ENCODE measurements at places on chromosomes 7 and 10. TPM values are rescaled to one million over a fixed set of nuclear protein-coding genes. Genes with fewer than 3 reads are reported as not detected.

DNA sequence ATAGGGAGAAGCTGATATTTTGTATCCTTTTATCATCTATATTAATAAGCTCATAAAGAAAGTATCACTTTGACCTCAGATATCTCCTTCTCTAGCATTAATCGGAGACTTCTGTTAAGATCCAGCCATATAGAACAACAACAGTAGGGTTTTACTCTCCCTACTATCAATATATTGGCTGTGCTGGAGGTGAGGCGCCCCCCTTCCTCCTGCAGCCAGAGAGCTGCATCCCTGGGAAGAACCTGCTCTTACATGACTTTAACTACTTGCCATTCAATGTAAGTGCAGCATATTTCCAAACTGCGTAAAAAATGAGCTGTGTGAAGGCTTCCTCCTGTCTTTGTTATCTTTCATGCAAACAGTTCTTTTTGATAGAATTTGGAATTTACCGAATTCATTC is 247.8 kb downstream of the SDK1 start:
- no peaks in the 10 kb centered on the region for H3K27me3 ChIP-seq
- no peaks in the 10 kb centered on the region for H3K4me1 ChIP-seq
- H3K27ac ChIP-seq: no peak overlapping the region
- no peak for DNase-seq
- H3K4me3 ChIP-seq: no peak overlapping the region
- H3K36me3 ChIP-seq: no peaks in the 10 kb centered on the region

The FKBP9 gene
- 0.98 TPM for total RNA-seq

DNA sequence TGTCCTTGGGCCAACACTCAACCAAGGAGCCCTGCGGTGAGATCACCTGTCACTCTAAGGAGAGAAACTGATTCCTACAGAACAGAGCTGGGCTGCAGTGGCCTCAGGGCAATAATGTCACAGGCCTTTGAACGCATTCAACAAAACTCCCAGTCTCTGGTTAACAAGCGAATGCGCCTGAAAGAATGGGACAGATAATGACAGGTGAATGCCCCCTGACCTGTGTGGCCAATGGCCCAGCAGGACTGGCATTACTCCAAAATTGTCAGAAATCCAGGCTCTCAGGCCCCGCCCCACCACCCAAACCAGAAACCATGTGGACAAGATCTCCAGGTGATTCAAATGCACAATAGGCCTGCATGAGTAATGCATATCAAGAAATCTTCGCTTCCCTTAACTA is 277.7 kb upstream of the KLF6 start:
- peaks cover 38% of the 10 kb centered on the region for H3K4me1 ChIP-seq
- no peak overlapping the region for H3K27ac ChIP-seq
- no peaks in the 10 kb centered on the region for H3K36me3 ChIP-seq
- no peak overlapping the region for H3K4me3 ChIP-seq
- no peaks in the 10 kb centered on the region for H3K27me3 ChIP-seq
- no peak for DNase-seq

DNA sequence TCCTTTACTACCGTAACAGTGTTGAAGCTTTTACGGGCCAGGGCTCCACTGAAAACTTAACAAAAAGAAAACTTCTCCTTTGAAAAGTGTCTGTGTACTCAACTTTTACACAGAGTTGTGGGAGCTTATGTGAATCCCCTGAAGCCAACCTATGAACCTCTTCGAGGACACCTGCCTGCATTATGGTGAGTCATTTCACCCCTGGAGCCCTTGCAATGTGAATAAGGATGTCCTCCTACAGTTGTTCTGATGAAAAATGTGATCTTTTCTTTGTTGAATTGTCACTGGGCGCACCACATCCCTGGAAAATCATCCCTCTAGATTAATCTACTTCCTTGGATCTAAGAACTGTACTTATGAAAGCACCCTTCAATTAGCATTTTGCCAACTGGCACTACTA is 93.2 kb downstream of the SORCS1 start:
- no peak for DNase-seq
- no peak overlapping the region for H3K4me3 ChIP-seq
- no peaks in the 10 kb centered on the region for H3K4me1 ChIP-seq
- H3K36me3 ChIP-seq: no peaks in the 10 kb centered on the region
- no peak overlapping the region for H3K27ac ChIP-seq

DNA sequence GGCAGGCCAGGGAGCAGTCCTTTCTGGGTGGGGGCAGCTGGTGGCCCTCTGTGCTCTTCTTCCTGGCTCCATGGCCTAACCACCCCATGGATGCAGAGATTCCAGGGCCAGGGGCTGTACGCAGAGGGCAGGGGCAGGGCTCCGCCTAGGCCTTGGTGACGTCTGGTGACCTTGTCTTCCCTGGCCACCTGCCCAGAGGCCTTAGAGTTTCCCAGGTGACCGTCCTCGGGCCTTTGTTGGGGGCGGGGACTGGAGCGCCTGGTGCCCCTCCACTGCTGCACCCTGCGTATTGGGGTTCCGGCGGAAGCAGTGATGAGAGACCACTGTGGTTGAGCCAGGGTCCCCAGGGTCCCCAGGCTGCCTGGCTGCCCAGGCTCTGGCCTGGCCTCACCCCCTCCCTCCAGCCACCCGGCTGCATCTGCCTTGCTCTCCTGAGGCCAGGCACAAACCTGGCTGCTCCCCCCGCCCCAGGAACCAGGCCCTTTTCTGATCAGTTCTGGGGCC is 10.3 kb downstream of the PWWP2B start:
- H3K4me3 ChIP-seq: no peak overlapping the region
- peaks cover 7% of the 10 kb centered on the region for H3K4me1 ChIP-seq
- H3K27ac ChIP-seq: no peak overlapping the region
- no peaks in the 10 kb centered on the region for H3K36me3 ChIP-seq
- DNase-seq: no peak

The NACAD gene
- not detected for total RNA-seq

The INSYN2A gene
- total RNA-seq: not detected

DNA sequence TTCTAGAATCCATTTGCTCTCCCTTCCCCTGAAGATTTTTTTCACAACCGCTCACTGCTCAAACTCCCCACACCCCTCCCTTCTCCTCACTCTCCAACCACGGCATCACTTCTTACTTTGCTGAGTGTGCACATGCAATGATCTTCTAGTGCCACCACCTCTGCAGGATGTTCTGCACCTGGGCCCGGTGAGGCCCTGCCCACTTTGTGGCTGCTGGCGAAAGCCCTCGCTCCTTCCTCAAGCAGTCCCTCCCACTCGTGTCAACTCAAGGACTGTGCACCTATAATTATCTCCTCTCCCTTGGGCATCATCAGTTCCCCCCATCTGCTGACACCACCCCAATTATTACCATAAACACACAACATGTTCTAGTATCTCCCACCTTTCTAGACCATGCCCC is 91.0 kb upstream of the LANCL2 start:
- no peaks in the 10 kb centered on the region for H3K4me1 ChIP-seq
- H3K36me3 ChIP-seq: no peaks in the 10 kb centered on the region
- DNase-seq: no peak
- H3K4me3 ChIP-seq: no peak overlapping the region

The CALML5 gene
- total RNA-seq: not detected

- H3K4me1 ChIP-seq: peaks cover 19% of the 10 kb centered on the region
- no peaks in the 10 kb centered on the region for H3K36me3 ChIP-seq
- H3K4me3 ChIP-seq: no peak overlapping the region
- no peaks in the 10 kb centered on the region for H3K27me3 ChIP-seq
- no peak for DNase-seq
Measured at GRCh38 chr10:34124522-34125035, 690.5 kb downstream of the PARD3 start.

DNA sequence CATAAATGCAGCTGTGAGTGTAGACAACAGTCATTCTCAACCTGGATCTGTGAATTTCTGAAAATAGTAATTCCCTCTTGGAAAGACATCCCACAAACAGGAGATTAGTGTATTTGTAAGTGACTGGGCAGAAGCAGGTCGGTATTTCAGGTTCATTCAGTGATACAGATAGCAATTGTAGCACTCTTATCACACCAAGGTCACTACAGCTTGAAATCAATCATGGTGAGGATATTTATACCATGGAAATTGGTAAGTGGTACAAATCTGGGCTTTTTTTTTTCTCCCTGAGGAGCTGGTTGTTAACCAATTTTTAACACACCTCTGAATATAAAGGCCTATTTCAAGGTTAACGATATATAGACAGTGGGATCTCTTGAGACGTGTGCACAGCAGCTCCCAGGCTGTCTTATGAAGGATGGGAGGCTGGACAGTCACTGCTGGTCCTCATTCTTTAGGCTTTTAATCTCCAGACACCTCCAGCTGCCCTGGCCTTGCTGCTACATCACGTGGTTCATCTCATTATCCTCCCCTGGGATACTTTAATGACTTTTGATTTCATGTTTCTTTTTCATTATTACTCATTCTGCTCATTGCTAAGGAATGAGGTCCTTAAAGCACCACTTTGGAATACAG is 87.1 kb downstream of the ITGA8 start:
- H3K27me3 ChIP-seq: no peaks in the 10 kb centered on the region
- H3K4me1 ChIP-seq: no peaks in the 10 kb centered on the region
- no peak overlapping the region for H3K4me3 ChIP-seq
- no peak overlapping the region for H3K27ac ChIP-seq
- H3K36me3 ChIP-seq: no peaks in the 10 kb centered on the region

DNA sequence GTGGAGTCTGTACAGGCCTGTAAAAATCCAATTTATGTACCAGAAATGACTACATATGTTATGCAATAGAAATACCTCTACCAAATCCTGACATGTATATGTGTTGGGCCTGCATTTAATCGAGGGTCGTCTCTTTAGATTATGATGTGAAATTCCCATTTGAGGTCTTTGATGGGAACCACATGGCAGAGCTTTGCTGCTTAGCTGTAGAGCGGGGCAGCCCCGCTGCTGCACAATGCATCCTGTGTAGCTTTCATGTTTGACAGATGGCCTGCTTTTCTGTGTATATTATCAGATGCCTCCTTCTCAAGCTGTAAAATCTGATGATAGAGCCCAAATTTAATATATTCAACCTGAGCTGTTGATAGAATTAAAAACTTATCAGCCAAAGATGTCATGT is 65.8 kb downstream of the RAB18 start:
- peaks cover 4% of the 10 kb centered on the region for H3K36me3 ChIP-seq
- H3K27ac ChIP-seq: no peak overlapping the region

The AKR1C3 gene
- 6.0 TPM for total RNA-seq

The LRGUK gene
- 0.15 TPM for total RNA-seq

DNA sequence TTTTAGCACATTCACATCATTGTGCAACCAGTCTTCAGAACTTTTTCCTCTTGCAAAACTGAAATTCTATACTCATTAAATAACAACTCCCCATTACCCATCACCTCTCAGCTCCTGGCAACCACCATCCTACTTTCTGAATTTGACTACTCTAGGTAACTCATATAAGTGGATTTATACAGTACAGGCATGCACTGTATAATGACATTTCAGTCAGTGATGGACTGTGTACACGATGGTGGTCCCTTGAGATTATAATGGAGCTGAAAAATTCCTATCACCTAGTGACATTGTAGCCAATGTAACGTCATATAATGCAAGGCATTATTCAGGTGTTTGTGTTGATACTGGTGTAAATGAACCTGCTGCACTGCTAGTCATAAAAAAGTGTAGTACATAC is 60.1 kb downstream of the BTRC start:
- no peak overlapping the region for H3K27ac ChIP-seq
- DNase-seq: no peak
- H3K27me3 ChIP-seq: no peaks in the 10 kb centered on the region
- no peaks in the 10 kb centered on the region for H3K4me1 ChIP-seq
- H3K36me3 ChIP-seq: peaks cover 2% of the 10 kb centered on the region
- H3K4me3 ChIP-seq: no peak overlapping the region

The SEMA3C gene
- total RNA-seq: not detected

- DNase-seq: no peak
- H3K27ac ChIP-seq: no peak overlapping the region
- H3K4me1 ChIP-seq: no peaks in the 10 kb centered on the region
- no peaks in the 10 kb centered on the region for H3K36me3 ChIP-seq
- H3K4me3 ChIP-seq: no peak overlapping the region
Measured at GRCh38 chr7:101717628-101718357, 88.7 kb upstream of the MYL10 start.

- peaks cover 25% of the 10 kb centered on the region for H3K27me3 ChIP-seq
- DNase-seq: no peak
- no peak overlapping the region for H3K4me3 ChIP-seq
- no peaks in the 10 kb centered on the region for H3K36me3 ChIP-seq
Measured at GRCh38 chr10:89281606-89282395, 20.0 kb upstream of the IFIT2 start.

- H3K27ac ChIP-seq: no peak overlapping the region
- no peak overlapping the region for H3K4me3 ChIP-seq
- no peaks in the 10 kb centered on the region for H3K36me3 ChIP-seq
- H3K27me3 ChIP-seq: no peaks in the 10 kb centered on the region
- DNase-seq: no peak
Measured at GRCh38 chr10:78771808-78772455, 296.8 kb upstream of the ZMIZ1 start.

GRCh38 chr7:152551304-152552036 is 115.7 kb upstream of the KMT2C start:
- H3K36me3 ChIP-seq: no peaks in the 10 kb centered on the region
- no peak overlapping the region for H3K4me3 ChIP-seq
- no peak for DNase-seq
- no peaks in the 10 kb centered on the region for H3K4me1 ChIP-seq

DNA sequence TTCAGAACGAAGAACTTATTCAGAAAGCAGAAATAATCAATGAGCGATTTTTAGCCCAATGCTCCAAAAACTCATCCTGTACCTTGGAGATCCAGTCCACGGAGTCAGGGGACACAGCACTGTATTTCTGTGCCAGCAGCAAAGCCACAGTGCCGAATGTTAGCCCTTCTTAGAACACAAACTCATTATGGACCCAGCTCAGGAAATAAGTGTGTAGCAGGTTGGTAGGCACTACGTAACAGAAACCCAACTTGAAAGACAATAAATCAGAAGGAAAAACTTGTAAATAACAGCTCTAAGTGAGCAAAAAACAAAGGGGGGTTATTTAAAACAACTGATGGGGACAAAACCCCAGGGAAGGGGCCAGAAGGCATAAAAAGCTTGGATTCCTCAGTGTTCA is 112.0 kb upstream of the PRSS1 start:
- peak overlapping the region; percentile 89 for H3K27ac ChIP-seq
- peaks cover 18% of the 10 kb centered on the region for H3K4me1 ChIP-seq
- no peaks in the 10 kb centered on the region for H3K36me3 ChIP-seq
- peak overlapping the region; percentile 80 for H3K4me3 ChIP-seq
- no peak for DNase-seq
- peaks cover 4% of the 10 kb centered on the region for H3K27me3 ChIP-seq

DNA sequence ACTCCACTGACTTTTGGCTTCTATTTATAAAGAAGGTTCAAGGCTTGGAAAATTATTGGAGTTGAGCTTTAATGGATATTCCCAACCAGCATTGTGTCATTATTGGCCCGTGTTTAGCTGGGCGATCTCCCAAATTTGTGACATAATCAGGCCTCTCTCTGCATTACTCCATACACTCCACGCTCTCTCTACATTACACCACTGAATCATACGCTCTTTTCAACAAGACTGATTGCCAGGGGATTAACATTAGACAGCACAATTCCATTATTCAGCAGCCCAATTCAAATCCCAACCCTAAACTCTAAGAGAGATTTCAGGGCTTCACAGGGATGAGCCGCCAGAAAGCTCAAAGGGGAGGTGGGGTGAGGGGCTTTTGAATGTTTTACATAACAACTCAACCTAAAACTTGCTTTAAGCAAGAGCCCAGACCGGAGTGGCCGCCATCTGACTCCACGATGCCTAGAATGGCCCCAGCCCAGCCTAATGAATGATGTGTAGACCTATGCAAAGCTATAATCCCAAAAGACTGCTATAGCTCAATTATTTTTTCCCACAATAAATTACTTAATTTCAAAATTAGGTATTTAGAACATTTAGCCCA is 61.8 kb downstream of the FGFR2 start:
- DNase-seq: no peak
- no peaks in the 10 kb centered on the region for H3K36me3 ChIP-seq
- H3K27me3 ChIP-seq: peaks cover under 1% of the 10 kb centered on the region
- no peaks in the 10 kb centered on the region for H3K4me1 ChIP-seq
- H3K4me3 ChIP-seq: no peak overlapping the region
- no peak overlapping the region for H3K27ac ChIP-seq

All from activated CD4-positive, alpha-beta memory T cell treated with anti-CD3 and anti-CD28 coated beads, Interleukin-2, amount 10 ng/mL, durations not matched to agents 7 days and 5 days (primary cell).